ENCODE measurements at places on chromosomes 6 and 20.

GRCh38 chr20:32582659-32583580 is 2.2 kb downstream of the NOL4L start:
- DNase-seq: peak; percentile 16

DNA sequence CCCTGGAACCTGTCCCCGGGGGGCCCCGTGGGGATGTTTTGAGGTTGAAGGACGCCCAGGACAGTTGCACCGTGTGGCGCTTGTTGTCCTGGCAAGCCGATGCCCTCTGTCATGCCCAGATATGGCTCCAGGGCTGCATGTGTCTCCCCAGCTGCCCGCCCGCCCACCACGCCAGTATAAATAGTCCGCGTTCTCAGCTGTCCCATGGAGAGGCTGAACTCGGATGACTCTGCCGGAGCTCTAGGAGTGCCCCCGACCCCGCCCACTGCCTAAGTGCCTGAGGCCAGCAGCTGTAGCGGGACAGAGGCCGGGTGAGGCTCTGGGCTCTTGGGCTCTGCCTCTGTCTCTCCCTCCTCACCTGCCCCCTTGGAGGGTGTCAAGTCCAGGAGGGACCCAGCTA is 83.0 kb upstream of the GATA5 start:
- no peak for DNase-seq

- DNase-seq: no peak
Observed at GRCh38 chr6:80331974-80332373, 225.5 kb downstream of the BCKDHB start.

GRCh38 chr20:15654208-15654649 is 919.0 kb downstream of the KIF16B start:
- DNase-seq: peak; percentile 75

GRCh38 chr6:25511376-25511775 is 140.6 kb upstream of the SCGN start:
- peak; percentile 16 for DNase-seq

DNA sequence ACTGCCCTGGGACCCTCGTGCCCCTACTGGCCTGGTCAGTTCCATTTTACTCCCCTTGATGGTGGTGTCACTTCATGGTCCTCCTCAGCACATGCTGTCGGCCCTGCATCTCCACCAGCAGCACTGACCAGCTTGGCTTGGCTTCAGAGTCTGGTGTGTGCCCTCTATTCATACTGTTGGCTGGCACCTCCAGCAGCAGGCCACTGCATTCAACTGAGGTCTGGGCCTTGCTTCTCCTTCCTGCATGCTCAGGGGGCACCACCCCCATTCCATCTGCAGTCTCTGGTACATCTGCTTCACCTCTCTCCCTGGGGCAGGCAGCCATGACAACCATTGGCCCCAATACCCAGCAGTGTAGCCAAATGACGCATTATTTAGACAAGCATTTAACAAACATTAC is 155.9 kb downstream of the SLC24A3 start:
- DNase-seq: no peak

- no peak for DNase-seq
Observed at GRCh38 chr6:44539701-44540355, 152.3 kb downstream of the CDC5L start.

DNA sequence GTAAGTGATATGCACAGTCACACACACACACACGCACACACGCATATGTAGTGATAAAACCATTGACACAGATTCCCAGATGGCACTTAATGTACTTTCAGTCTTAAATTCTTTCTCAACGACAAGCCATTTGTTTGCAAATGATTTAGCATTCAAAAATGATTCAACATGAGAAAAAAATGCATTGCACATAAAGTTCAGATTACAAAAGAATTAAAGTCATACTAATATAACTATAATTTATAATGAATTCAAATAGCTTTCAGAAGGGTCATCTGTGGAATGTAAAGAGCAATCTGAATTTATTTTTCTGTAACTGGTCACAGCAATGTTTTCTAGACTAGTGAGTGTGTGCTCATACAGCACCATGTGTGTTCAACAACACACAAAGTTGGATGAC is 521.6 kb upstream of the ZNF337 start:
- peak; percentile 72 for DNase-seq

- peak; percentile 29 for DNase-seq
Observed at GRCh38 chr6:166554316-166554715, 32.2 kb downstream of the RAMACL start.

- DNase-seq: no peak
Observed at GRCh38 chr6:149122850-149123821, 194.4 kb upstream of the TAB2 start.

- DNase-seq: no peak
Observed at GRCh38 chr20:49995586-49995985, 12.8 kb downstream of the SNAI1 start.

DNA sequence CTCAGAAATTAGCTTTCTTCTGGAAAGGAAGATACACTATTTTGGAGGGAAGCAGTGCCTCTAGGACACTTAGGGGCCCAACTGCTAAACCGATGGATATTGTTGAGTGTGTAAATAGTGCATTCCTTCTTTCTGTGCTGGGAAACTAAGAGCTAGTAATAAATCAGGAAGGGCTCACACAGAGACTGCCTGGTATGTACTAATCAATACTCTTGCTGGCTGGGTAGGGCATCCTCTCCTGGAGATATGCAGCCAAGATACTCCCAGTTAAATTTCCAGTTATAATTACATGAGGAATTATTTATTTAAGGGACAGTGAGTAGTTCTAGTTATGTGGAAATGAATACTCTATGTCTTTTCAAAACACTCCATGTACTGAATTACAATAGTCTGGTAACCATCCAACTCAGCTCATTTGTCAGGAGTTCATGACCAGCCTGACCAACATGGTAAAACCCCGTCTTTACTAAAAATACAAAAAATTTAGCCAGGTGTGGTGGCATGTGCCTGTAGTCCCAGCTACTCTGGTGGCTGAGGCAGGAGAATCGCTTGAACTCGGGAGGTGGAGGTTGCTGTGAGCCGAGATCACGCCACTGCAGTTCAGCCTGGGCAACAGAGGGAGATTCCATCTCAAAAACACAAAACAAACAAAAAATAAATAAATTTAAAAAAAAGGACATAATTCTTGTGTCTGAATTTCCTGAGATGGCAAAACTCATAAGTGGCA is 100.0 kb downstream of the OR2B2 start:
- DNase-seq: peak; percentile 3

DNA sequence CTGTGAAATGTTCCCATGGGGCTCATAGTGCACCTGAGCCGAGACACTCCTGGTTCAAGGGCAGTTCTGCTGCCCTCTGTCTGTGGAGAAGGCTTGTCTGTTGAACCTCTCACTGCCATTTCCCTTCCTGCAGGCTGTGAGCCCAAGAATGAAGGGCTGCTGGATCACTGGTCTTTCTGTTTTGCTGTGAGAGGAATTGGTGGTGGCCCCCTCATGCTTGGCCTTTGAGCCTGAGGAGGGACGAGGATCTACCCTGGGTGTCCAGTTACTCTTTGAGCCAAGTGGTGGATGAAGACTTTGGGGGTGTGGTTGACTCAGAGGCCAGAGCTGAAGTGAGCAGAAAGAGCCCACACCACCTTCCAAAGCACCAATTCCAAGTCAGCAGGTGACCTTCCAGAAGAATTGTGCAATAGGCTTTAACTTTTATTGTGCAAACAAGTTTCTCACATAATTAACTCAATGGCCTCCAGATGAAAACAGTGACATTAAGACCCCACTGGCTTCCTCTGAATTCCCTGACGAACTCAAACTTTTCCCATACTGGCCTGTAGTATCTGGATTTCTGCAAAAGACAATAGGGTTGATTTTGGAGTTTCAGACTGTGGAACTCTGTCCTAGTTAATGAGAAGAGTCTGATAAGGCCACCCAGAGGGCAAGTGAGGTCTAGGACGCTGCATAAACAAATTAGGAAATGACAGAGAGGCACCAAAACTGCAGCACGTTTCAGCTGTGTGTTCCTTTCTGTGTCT is 101.5 kb downstream of the PHACTR3 start:
- DNase-seq: no peak

DNA sequence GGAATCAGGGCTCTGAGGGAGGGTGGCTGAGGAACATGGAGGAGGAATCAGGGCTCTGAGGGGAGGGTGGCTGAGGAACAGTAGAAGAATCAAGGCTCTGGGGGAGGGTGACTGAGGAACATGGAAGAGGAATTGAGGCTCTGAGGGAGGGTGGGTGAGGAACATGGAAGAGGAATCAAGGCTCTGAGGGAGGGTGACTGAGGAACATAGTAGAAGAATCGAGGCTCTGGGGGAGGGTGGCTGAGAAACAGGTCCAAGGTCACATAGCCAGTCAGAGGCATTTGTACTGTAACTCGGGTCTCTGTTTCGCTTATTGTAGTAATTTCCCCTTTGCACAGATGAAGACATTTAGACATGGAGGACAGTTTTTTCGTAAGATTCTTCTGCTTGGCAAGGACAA is 164.8 kb downstream of the SOBP start:
- DNase-seq: no peak
